HT1080 (cell line): ENCODE measurements at places on chromosomes 5 and 9.

DNA sequence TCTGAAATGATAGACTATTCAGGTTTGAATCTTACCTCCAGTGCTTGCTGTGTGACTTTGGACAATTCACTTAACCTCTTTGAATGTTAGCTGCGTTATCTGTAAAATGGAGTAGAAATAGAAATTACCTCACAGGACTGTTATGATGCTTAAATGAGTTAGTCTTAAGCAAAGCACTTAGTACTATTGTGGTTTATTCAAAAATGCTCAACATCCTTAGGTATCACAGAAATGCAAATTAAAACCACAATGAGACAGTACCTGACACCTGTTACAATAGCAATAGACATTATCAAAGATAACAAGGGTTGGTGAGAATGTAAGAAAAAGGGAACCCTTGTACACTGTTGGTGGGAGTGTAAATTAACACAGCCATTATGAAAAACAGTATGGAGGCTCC, 77.6 kb upstream of the FREM1 start:
- no peak for DNase-seq

- DNase-seq = no peak
These were observed 100.7 kb downstream of the ZNF622 start for GRCh38 chr5:16364910-16365309.

- no peak for DNase-seq
These were observed 14.1 kb downstream of the SLC25A46 start for GRCh38 chr5:110752953-110753352.

- no peak for DNase-seq
These were observed 113.0 kb downstream of the GIN1 start for GRCh38 chr5:103006921-103007320.

- DNase-seq = peak; percentile 74
These were observed 7.7 kb downstream of the LPCAT1 start for GRCh38 chr5:1515921-1516571.

GRCh38 chr5:137346281-137346680, 152.8 kb downstream of the SPOCK1 start:
- no peak for DNase-seq

- DNase-seq = no peak
These were observed 446.4 kb upstream of the CCNG1 start for GRCh38 chr5:162990856-162991497.

DNA sequence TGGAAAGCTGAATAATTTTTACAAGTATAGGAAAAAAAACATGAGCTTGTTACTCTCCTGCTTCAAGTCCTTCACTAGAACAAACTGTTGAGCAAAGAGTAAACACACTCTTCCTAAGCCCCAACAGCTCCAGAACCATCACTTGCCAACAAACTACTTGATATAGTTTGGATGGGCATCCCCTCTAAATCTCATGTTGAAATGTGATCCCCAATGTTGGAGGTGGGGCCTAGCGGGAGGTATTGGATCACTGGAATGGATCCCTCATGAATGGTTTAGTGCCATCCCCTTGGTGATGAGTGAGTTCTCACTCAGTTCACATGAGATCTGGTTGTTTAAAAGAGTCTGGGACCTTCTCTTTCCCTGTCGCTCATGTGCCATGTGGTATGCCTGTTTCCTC, 82.8 kb downstream of the PLPP1 start:
- no peak for DNase-seq

GRCh38 chr5:179919487-179920060, 11.9 kb upstream of the TBC1D9B start:
- no peak for DNase-seq

GRCh38 chr5:24141046-24141445, 503.7 kb downstream of the CDH10 start:
- no peak for DNase-seq

DNA sequence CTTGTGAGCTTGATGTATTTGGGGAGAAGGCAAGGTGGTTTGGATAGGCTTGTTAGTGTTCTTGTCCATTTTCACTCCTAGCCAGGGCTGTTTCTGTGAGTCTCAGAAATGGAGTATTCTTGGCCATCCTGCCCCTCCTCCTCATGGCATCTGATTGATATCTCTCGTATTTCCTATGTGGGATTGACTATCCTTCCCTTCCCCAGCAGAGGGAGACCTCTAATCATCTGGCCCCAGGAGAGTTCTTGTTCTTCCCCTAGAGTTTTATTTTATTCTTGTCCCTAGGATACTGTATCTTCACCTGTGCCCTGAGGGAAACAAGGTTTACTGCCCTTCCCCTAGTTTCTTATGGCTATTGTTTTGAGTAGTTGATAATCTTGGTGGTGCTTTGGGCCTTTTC, 114.4 kb downstream of the VPS13A start:
- peak; percentile 52 for DNase-seq
